ENCODE measurements at places on chromosomes 4 and X.

DNA sequence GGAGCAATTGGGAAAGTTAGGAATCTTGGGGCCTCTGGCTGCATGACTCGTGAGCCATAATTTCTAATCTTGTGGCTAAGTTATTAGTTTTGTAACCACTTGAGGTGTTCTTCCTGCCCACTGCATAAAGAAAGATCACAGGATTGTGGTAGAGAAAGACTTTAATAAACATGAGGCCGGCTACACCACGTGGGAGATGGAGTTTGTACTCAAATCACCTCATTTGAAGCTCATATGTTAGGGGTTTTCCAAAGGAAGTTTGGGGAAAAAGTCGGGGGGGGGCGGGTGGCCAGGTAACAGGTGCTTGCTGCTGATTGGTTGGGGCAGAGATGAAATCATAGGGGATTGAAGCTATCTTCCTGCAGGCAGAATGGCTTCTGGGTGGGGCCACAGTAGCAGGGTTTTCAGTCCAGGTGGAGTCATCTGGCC lies 287.8 kb downstream of the ZNF674 start:
- DNase-seq, result no peak

GRCh38 chr4:38084877-38085711 lies 124.9 kb downstream of the PTTG2 start:
- no peak for DNase-seq

DNA sequence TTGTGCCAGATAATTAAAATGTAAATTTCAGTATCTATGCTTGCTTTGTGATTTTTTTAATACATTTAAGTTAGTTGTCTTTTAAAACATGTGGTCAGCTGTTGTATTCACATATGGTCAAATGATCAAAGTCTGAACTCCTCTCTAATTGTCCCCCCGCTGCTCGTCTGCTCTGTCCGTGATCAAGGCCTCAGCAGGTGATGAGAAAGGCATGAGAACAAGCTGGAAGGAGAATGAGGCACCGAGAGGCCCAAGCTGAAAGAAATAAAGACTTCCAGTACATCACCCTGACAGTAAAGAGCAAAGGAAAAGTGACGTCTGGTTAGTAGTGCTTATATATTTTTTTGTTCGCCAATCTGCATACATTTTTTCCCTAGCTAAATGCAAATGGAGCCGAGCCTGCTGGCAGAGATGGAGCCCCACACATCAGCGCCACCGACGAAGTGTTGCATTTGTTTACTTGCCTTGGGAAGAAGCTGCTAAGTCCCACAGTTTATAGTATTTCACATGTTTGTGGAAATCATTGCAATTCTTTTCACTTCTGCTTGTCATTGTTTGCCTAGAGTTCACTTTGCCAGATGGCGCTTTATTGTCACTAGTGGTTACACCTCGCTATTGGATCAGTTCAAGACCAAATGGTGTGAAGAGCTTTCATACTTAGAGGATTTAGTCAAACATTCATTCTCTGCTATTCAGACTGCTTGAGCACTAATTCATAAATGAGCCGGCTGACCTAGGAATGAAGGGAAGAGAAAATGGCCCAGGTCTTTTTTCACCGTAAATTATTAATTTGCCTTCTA lies 181.5 kb downstream of the ZIC3 start:
- no peak for DNase-seq

- no peak for DNase-seq
These were observed 15.5 kb downstream of the NKX3-2 start for GRCh38 chr4:13528821-13529127.

GRCh38 chr4:150411520-150411919 lies 170.4 kb upstream of the MAB21L2 start:
- no peak for DNase-seq

GRCh38 chr4:40583850-40584439 lies 45.7 kb downstream of the RBM47 start:
- DNase-seq, result no peak

DNA sequence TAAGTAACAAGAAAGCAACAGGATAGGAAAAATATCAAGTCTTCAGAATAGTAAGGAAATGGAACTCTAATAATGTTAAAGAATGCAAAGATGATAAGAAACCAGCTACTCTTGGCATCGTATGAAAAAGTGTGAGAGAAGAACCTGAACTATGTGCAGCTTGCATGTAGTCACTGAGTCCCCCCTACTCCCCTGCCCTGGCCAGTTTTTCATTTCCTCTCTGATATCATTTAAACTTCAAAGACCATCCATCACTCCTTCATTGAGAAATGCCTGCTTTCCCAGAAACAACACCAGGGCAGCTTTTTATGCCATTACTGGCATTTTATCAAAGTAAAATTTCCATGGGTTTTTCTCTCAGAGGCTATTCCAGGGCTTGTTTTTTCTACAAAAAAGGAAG lies 28.1 kb downstream of the INPP4B start:
- peak; percentile 49 for DNase-seq

GRCh38 chr4:89587364-89587763 lies 249.6 kb downstream of the SNCA start:
- no peak for DNase-seq

GRCh38 chr4:185892165-185892564 lies 80.2 kb upstream of the SORBS2 start:
- no peak for DNase-seq

DNA sequence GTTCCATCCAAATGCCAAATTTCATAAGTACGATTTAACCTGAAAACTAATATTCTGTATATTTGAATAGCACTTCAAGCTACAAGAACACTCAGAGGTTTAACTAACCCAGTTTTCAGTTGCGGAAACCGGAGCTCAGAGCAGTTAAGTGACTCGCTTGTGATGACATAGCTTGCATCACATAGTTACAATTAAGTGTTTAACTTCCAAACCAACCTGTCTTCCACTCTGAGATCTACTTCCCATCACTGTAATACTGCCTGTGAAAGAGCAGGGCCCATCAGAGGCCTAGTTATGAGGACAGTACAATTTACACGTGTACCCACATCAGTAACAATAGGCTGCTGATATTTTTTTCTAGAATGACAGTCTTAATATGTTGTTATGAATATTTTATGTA lies 120.3 kb downstream of the MAD2L1 start:
- DNase-seq, result no peak
